Tibial artery (tissue), 4 donors: ENCODE measurements at places on chromosomes 3 and 15.

GRCh38 chr3:59451800-59452746 is 402.2 kb upstream of the CFAP20DC start:
- DNase-seq, result no peak

DNA sequence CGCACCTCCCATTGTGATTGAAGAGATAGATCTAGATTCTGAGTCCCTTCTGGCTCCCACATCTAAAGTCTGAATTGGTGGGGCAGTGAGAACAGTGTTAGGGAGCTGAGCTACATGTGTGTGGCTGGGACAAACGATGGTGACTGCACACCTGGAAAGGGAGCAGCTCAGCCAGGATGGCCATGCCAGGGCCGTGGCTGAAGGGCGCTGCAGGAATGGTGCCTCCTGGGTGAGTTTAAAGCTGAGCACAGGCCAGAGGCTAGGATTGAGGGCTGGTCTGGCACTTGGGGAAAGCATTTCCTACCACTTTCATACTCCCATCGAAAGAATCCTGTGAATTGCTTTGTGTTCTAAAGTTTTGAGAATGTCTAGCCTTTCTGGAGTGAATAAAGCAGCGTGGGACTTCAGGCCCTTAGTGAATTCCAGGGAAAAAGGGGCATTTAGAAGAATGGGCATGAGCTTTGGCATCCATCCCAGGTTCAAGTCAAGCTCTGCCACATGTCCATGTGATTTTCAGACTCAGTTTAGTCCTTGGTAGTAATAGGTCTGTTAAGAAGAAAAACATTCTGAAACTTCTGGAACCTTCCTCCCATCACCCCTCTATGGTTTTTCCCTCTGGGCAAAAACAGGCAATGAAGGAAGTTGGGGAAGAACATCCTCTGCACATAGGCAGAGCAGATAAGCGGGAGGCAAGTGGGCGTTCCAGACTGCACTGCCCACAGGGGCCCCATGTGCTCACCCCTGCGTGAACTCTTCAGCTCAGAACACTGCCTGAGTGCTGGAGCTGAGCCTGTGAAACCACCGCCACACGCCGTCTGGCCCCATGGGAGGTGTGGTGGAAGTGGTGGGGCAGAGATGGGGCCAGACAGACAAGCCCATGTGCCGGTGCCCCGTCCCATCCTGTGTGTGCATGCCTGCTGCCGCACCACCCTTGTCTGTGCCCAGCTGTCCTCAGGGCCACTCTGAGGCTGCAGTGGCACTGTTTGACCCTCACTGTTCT is 12.9 kb upstream of the CPNE9 start:
- no peak for DNase-seq

DNA sequence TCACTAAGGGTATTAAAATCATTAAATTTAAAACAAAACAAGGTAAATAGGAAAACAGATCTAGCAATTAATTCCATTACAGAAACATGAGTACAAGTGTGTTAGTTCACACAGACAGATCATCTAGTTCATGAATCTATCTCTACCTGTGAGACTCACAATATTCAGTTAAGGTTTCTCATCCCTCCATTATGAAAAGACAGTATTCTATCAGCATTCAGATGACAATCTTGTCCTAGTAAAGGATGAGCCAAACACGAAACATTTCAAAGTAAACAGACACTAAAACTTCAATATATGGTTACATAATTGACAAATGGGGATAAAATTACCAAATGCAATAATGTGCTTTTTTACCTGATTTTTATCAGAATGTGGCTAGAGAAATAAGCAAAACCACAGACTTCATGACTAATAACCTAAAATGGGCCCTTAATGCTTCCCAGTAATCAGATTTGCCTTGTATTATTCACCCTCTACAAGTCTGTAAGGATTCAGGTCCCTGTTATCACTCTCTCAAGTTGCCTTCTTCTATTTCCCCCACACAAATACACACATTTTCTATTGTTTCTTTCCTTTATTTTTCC is 126.8 kb downstream of the DLG1 start:
- DNase-seq, result no peak

- peak; percentile 42 for DNase-seq
Observed at GRCh38 chr15:40439960-40440742, 602 bp upstream of the BAHD1 start.

DNA sequence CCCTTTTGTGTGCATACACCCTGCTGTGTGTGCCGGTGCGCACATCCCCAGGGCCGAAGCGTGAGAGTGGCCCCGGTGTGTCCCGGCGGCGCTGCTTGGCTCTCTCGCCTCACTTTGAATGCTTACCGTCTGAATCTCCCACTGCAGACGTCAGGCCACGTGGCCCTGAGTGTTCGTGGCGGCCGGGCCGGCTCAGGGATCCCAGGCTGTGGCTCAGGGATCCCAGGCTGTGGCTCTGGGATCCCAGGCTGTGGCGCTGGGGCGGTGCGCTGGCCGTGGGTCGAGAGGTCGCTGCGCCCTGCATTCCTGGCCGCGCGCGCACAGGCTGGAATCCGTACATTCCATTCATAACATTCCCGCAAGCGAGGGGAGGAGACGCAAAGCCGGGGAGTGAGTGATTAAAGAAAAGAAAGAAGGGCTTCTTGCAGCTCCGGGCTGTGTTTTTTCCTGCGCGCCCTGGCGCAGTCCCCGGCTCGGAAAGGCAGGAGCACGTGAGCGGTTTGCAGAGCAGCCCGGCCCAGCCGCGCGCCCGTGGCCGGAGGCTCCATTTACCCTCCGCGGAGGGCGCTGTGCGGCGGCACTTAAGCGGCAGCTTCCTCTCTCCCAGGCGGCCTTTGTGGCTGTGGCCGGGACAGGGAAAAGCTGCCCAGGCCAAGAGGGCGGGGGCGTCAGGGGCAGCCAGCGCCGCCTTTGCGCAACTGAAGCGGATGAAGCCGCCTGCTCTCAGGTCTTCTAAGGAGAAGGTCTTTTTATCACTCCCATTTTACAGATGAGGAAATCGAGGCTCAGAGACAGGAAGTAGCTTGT is 87.0 kb upstream of the ALDH1L1 start:
- peak; percentile 96 for DNase-seq

DNA sequence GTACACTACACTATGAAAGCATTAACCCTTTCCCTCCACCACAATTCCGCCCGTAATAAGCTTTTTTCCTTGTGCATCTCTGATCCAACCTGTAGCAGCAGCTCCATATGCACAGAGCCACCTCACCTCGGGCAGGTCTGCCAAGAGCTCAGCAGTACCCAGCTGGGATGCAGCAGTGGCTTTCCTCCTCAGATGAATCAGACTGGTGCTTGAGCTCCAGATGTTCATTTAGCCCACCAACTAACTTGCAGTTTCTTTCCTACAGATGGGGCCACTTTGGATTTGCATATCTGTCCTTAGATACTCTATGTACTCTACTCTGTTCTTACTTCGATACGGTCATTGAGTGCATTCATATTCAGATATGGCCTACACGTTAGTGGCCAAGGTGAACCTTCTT is 14.8 kb upstream of the FSIP1 start:
- no peak for DNase-seq

GRCh38 chr15:54305138-54305537 is 326.9 kb downstream of the UNC13C start:
- no peak for DNase-seq

DNA sequence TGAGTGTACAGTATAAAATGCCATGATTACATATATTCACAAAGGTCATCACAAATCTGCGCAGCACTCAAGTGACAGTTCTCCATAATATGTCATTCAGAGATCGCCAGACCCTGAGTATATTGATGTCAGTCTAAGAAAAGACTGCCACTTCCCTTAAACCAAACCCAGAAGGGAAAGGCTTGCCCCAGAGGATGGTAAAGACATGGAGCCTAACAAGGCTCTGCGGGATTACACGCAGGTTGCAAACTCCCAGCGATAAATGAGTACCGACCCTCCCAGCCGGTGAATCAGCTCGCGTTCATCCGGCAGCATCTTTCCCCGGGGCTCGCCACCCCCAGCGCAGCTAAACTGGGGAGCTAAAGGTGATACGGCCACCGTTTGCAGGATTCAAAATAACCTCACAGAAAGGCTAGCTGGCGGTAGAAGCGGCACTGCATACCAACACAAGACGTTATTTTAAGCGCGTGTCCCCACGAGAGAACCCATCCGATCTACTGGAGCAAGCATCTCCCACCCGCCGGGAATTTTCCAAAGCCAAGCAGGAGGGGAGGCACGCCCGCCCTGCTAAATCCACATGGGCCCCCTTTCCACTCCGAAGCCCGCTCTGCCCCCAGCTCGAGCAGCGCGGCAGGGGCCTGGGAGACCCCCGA is 643 bp downstream of the MYO5A start:
- peak; percentile 22 for DNase-seq

GRCh38 chr15:91625506-91625905 is 228.0 kb upstream of the SLCO3A1 start:
- DNase-seq, result no peak

DNA sequence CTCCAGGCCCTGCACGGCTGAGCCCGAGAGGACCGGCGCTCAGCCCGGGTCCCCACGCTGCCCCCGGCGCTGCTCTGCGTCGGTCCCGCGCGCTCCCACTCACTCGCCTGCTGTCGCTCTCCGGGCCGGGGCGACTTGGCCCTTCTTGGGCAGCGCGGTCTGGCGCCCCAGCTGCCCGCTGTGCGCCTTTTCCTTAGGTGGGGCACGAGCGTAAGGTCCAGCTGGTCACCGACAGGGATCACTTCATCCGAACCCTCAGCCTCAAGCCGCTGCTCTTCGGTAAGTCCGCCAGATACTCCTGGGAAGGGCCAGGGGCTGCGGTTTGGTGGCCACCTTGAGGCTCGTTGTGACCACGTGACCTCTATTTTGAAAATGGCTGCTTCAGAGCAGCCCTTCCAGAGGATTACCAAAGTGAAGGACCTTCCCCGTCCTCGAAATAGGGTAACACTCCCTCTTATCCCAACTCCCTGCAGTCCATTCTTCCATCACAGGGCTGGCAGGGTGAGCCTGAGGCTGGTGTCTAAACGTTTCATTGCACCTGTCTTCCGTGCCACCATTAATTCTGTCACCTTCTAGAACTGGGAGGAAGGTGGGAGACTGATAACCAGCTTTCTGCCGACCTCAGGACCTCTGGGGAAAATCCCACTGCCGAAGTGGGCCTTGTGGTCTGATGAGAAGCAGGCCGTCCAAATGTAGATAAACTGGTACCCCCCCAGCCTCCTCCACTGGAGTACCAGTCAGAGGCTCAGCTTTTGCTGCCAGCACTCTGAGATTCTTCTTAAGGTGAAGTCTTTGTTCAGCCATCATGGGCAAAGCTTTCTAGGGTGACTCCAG is 812 bp downstream of the P4HTM start:
- no peak for DNase-seq

GRCh38 chr15:98002419-98002818 is 41.9 kb downstream of the ARRDC4 start:
- no peak for DNase-seq

DNA sequence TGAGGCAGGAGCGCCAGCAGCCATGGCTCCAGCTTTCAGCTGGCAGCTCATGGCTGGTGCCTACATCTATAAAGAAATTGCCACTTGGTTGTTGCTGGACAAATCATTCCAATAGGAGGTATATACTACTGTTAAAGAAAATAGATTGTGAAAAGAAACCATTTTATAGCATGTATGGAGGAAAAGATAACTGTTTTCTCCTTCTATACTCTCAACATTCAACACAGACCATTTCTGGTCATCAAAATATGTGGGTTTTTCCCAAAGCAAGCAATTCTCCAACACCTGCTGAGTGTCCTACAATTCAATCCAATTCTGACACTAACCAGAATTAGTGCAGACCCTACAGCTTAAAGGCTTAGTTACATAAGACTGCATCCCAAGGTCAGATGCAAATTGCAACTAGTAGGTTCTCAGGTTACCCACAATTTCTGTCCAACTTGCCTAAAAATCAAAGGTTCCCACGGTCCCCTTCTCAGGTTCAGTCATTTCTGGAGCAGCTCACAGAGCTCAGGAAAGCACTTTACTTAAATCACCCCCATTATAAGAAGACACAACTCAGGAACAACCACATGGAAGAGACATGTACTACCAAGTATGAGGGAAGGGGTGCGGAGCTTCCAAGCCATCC is 42.4 kb upstream of the STRIT1 start:
- no peak for DNase-seq

DNA sequence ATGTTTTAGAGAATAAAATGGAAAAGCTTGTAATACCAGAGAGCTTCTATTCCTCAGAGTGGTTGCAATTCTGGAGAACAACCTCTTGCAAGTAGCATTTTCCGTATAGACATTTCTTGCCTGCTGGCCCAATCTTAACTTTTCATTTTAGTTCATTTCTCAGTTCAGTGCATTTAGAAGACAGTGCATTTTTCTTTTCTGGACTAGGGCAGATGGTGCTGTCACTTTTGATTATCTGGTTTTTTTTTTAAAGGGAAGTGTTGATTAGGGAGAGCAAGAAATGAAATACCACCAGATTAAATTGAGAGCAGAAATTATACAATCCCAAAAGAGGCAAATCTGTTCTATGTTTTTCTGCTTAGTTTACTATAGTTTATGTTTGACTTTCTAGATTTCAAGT is 172.7 kb downstream of the GHSR start:
- no peak for DNase-seq

- no peak for DNase-seq
Observed at GRCh38 chr3:124998247-124998630, 57.6 kb downstream of the HEG1 start.

DNA sequence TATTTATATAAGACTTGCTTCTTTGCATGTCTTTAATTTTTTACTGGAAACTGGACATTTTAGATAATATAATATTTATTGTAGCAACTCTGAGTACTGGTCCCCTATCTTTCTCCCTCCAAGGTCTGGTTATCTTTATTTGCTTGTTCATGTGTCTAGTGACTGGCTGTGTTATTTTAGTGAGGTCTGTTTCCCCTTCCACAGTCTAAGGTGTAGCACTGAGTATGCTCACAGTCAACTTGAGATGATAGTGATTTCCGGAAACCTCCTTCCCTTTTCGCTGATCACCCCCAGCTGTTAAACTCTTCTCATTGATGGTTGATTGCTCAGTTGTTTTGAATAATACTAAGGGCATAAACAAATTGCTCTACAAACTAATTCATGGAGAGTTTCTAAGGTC is 37.0 kb downstream of the PCNP start:
- no peak for DNase-seq

GRCh38 chr15:61115679-61116078 is 113.4 kb downstream of the RORA start:
- DNase-seq, result no peak

DNA sequence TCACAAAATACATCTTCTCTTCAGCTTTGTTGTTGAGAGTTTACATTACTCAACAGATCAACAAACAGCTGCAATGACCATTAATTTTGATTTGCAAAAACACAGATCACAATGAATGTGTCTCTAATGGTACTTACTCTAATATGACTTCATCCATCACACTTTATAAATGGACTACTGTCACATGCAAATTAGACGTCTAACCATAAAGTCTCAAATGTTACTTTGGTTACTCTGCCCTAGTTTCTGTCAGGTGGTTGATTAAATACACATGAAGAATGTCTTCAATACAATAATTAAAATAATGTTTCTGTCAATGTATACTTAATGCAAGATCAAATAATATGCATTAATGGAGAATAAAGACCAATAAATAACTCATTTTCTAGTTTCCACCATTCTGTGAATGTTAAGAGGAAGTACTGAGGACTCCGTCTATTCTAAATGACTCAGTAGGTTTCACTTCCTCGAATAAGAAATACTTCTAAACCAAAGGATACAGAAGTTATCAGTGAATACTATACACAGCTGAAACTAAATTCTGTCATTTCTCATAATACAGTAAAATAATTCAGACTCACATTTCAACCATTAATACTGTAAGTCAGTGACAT is 145.8 kb downstream of the CBLB start:
- no peak for DNase-seq

- DNase-seq, result no peak
Observed at GRCh38 chr3:140950144-140950543, 8.5 kb downstream of the SLC25A36 start.
